SW480 (cell line): ENCODE measurements at places on chromosomes 13 and 19.

DNA sequence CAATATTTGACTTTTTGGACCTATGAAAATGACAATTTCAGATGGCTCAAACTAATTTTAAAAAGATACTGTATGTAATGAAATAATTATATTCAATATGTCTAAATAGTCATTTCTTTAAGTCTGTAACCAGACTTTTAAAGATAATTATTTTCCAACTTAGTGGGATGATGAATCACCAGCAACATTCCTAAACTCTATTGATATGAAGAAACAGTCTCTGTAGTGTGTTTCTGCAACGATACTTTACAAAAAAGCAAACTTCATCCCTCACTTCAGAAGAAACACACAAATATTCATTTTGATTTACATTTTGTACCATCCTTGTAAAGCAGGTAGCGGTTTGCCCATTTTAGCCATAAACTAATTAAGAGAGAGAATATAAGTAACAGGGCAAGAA, 417.4 kb downstream of the EFNB2 start:
- DNase-seq: no peak

GRCh38 chr13:40422588-40423235, 243.7 kb downstream of the FOXO1 start:
- no peak for DNase-seq

GRCh38 chr19:19115954-19116353, 22.3 kb downstream of the TMEM161A start:
- DNase-seq: no peak

GRCh38 chr19:5080030-5080654, 111.2 kb downstream of the KDM4B start:
- DNase-seq: no peak

GRCh38 chr19:10809651-10810285, 26.2 kb downstream of the TMED1 start:
- DNase-seq: no peak

- DNase-seq: no peak
Observed at GRCh38 chr13:97338571-97338970, 95.4 kb upstream of the RAP2A start.

- no peak for DNase-seq
Observed at GRCh38 chr13:104809483-104809882, 1726.0 kb downstream of the EFNB2 start.

DNA sequence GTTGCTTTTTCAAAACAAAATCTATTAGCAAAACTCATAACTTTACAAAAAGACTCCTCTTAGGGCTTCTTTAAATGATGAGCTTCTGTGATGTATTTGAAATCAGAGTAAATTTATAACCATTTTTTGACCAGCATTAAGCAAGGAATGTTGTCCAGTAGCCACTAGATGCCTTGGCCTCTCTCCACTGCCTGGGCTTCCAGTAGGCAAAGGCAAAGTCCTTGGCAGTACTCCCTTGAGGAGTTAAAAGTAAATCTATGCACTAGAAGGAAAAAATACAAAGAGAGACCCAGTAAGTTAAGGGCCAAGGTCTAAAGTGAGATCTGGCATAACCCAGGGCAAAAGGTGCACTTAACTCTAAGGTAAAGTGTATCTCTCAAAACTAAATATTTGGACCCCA, 9.5 kb downstream of the SERPINE3 start:
- no peak for DNase-seq

DNA sequence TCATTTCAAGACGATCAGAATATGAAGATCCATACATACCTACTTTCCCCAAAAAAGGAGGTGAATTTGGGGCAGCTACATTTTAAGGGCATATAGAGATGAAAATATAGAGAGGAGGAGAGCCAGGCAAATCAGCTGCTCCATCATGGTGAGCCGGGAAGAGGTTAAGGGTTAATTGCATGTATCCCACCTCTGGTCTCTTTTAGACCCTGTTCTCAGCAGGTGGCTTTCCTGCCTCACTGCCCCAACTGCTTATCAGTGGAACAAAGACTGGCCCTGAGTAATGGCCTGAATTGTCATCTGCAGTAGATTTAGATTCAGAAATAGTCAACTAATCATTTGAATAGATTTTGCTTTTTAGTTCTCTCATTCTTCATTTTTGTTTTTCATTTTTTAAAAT, 206.6 kb downstream of the SPRY2 start:
- no peak for DNase-seq

DNA sequence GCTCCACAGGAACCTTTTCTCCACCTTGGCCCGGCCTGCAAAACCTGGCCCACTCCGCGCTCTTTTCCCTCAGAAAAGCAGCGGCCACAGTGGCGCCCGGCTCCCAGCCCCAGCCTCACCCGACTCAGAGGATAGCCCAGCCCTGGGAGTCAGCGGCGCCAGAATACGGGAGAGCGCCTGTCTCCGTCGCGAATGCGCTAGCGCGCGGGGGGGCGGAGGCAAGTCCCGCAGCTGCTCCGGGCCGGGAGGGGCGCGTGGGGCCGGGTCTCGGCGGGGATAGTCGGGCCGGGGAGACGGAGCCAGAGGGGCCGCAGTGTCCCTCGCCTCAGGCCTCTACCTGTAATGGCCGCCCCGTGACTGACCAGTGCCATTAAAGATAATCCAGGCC, at the start of gene ZFP30:
ZFP30 (minus strand) TSS at position 165 of the 388 bp plus-strand sequence. CDS start 7,643 bp downstream, outside the sequence.
- peak; percentile 93 for DNase-seq

DNA sequence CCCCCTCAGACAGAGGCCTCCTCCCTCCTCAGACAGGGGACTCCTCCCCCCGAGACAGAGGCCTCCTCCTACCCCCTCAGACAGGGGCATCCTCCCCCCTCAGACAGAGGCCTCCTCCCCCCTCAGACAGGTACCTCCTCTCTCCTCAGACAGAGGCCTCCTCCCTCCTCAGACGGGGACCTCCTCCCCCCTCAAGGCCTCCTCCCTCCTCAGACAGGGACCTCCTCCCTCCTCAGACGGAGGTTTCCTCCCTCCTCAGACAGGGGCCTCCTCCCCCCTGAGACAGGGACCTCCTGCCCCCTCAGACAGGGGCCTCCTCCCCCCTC, 13.9 kb downstream of the C3 start:
- DNase-seq: no peak

GRCh38 chr13:40200273-40200978, 466.0 kb downstream of the FOXO1 start:
- DNase-seq: no peak

DNA sequence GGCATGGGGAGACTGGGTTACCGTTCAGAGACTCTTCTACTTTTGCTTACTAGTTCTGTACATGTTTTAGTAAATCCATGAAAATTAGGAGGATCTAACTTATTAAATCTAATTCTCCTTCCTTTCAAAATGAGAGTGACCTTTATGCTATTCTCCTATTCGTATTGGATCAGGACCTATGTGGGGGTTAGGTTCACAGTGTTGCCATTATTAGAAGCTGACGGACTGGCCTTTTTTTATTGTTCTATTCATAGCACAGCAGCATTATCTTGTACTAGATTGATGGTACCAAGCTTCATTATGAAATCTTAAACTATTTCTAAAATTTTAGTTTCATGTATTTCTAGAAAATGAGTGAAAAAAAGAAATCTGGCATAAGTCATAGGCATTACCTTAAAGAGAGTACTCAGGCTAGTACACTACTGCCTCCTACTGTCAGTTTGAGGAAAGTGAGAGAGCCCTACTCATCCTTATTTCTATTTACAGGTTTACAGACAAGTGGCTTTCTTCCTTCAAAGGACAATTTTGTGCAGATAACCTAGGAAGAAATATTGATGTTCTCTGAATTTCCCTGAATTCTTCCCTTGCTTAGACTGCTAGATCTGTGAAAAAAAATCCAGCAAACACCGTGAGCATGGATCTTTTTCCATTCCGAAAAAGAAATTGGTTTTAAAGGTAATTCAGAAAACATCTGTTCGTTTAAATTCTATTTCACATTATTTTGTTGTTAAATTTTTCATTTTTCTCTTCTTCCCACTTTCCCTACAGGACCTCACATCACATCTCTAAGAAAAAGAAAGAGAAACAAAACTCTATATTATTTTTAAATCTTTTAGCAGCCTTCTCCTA, 485.5 kb downstream of the DIAPH3 start:
- peak; percentile 51 for DNase-seq

DNA sequence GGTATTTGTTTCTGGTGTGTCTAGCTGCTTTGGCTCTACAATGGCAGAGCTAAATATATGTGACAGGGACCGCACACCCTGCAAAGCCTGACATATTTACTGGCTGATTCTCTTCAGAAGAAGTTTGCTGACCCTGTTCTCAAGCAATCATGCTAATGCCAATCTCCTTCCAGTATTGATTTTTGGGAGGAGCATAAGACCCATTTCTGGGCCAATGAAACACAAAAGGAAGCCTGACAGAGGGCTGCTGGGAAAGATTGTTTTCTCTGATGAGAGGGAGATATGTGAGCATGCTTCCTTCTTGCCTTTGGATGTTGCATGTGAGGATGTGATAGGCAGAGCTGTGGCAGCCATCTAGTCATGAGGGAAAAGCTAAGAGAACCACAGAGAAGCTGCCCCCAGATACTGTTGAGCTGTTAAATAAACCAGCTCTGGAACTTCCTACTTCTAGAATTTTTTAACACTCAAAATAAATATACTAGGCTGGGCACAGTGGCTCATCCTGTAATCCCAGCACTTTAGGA, 31.4 kb upstream of the TPTE2 start:
- DNase-seq: no peak

GRCh38 chr19:5115771-5116202, 146.9 kb downstream of the KDM4B start:
- DNase-seq: no peak

DNA sequence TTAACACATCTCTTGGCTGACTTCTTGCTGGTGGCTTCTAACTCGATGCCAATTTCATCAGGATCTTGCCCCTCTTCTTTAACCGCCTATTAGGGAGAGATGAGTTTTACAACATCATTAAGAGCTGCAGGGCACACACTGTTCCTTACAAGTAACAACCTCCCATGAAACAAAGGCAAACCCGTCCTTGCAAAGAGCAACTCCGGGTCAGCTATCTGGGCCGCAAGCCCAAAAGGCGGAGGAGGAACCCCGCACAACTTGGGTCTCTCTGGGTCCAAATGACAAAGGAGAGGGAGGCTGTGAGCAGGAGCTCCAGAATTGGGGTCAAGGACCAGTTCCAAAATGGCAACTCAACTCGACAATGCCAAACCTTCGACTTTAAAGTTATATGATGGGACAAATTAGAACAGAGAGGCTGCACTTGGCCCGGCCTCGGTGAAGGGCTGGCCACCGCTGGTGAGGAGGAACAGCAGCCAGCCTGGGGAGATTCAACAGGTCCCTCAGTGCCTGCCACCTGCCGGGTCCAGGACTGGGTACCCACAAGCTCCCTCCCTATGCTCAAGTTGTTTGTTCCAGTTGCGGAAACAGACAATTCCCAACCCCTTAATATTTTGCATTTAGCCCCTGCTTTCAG, 1.1 kb downstream of the SAFB2 start:
- DNase-seq: no peak

DNA sequence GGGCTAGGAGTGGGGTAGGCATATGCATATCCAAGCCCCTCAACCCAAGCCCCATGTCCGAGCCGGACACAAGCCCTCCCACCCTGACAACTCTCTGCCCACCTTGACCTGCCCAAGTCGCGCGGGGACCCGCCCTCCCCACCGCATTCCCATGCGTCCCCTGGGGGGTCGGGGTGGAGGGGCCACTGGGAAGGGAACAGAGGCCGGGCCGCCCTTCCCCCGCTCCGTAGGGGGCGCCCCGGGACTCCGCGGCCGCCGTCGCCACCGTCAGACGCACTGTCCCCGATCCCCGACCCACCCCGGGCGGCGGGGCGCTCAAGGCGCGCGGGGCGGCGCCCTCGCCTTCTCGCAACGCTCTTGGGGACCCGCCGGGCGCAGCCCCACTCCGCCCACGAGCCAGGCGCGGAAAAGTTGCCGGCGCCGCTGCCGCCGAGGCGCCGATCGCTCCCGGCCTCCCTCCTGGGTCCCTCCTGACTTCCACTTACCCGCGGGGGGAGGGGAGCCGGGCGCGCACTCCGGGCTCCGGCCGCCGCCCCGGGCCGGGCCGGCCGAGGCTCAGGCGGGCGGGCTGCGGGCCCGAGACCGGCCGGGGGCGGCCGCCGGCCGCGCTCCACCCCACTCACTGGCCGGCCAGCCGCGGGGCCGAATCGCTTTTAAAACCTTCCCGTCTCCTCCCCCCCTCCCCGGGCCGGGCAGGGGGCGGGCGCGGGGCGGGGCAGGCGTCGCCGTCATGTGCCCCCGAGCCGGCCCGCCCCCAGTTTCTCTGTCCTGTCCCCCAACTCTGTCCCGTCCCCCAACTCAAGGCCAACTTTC, 34.4 kb upstream of the NANOS3 start:
- DNase-seq: peak; percentile 67

DNA sequence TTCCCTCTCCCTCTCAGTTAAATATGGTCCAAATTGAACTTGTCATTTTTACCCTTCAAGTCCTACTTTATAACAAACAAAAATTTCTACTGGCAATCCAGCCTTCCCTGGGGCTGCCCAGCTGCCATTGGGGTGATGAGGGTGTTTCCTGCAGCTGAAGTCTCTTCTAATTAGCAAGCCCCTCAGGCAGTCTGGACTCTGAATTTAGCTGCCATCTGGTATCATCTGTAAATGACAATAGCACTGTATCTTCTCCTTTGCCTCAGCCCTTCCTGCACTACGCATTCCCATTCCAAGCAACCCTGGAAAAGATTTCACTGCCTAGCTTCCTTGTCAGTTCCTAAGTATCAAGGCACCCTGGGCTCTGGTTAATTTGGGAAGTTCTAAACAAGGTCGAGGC, 331.1 kb upstream of the KLF12 start:
- DNase-seq: no peak

- DNase-seq: no peak
Observed at GRCh38 chr13:76293751-76294150, 592.5 kb downstream of the KCTD12 start.
